Activated CD4-positive, alpha-beta T cell treated with anti-CD3 and anti-CD28 coated beads, Interleukin-2, amount 50 U/mL, for 48 hours (primary cell): ENCODE measurements at places on chromosomes 12 and 14.

DNA sequence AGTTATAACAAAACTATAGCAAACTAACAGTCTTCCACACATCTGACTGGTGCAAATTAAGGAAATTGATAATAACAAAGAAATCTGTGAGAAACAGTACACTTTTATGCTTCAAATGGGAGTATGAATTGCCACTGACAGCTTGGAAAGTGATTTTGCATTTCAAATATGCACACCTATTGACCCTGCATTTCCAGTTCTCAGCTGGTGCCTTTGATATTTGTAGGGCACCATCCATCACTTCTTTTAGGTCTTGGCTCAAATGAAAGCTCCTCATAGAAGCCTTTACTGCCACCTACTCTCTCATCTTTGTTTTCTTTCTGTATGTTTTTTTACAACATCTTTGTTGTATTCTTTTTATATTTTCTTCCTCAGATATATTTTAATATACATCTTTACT is 125.1 kb downstream of the ST8SIA1 start:
- no peak for DNase-seq

GRCh38 chr12:71474791-71475190 is 35.2 kb downstream of the LGR5 start:
- DNase-seq: no peak

GRCh38 chr12:54220567-54220966 is 31.8 kb upstream of the SMUG1 start:
- no peak for DNase-seq

GRCh38 chr12:56408799-56409417 is 40.3 kb downstream of the TIMELESS start:
- DNase-seq: no peak
